GM12878 (cell line): ENCODE measurements at places on chromosomes 1 and 21.

DNA sequence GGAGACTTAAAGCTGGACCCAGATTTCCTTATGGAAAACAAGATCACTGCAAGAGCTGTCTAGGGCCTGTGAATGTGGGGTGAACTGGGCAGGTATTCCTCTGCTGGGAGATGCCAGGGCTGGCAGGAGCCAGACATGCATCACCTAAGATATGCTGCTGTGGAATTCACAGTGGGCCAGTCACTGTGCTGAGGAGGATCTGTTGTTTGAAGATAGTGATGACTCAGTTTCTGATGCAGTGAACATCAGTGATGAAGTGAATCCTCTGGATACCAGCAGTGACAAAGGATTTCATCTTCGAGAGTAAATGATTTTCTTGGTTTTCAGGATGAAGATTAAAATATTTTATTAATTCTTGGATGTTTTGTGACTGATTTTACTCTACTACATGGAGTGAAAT, 29.9 kb upstream of the CAMSAP2 start:
- DNase-seq = no peak

- no peak for DNase-seq
Observed at GRCh38 chr1:161094481-161094880, 3.7 kb upstream of the KLHDC9 start.

DNA sequence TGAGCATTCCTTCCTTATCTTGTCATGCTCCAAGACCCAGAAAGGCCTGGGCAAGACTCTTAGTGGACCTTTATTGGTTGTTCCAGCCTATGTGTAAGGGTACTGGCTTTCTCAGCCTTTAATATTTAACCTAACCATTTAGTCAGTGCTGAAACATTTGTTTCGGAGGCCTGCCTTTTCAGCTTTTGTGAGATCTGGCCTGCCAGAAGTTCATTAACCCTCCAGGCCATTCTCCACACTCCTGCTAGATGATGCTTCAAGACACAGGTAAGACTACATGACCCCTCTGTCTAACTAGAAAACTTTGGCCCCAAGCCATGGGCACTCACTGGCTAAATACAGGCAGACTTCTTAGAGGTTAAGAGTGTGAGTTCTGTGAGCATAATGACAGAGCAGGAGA, 138.4 kb upstream of the ZP4 start:
- DNase-seq = no peak

DNA sequence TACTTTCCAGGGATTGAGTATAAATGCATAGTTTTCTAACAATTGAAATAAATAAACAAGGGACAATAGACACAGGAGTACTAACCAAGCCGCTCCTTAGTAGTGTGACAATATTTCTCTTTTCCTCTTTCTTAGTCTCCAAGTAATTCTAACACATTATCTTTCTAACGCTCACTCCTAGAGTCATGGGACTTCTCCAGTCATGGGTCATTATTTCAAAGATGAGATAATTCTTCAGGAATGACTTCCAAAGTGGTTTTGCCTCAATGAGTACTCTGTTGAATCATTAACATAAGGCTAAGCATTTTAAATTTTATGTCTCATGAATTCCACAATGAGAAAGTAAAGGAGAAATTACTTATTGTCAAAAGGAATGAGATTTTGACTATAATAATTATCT, 605.8 kb upstream of the ADAMTS5 start:
- no peak for DNase-seq

DNA sequence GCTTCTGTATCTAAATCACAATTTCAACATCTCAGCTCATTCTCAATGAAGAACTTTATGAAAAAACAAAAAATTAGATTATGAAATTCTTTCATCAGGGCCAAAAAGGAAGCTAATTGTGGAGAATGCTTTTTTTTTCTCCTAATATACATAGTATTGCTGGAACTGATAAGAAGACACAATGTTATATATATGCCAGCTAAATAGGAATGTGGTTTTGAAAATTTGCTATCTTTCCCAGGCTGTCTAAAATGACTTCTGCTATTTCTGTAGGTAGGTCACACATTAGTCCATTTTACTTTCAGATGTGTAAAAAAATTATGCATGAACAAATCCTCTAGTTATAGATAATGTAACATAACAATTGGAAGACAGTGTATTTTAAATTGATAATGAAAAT, 732.9 kb downstream of the RWDD3 start:
- no peak for DNase-seq

DNA sequence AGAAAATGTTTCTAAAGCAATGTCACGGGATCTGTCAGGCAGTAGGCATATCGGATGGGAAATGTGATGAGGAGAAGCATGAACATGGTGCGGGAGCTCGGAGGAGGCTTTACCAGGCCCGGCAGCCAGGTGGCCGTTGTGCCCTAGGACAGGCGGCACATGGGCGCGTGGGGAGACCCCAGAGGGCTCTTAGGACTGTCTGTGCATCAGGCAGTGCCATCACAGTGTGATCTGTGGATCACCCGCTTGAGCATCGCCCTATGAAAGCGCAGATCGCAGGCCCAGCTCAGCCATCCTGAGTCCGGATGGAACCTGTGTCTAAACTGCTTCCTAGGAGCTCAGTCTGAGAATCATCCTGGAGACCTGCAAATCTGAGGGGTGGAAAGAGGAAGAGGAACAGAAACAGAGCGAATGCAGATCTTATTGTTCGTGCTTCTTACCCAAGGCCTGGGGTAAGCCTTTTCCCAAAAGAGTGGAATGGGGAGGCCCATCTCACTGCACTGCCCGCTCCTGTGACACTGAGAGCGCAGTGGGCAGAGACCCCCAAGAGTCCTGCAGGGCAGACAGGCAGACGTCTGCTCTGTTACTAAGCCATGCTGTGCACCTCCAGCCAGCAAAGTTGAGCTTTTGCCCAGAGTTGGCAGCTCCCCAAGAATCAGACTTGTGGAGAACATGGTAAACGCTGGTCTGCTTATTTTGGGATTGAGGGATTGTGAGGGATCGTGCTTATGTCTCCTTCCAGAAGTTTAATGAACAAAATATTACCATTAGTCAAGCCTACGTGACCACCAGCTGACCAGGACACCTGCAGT, 251.0 kb downstream of the RHOU start:
- DNase-seq = no peak

GRCh38 chr1:20928146-20928545, 141.0 kb upstream of the HP1BP3 start:
- DNase-seq = no peak

DNA sequence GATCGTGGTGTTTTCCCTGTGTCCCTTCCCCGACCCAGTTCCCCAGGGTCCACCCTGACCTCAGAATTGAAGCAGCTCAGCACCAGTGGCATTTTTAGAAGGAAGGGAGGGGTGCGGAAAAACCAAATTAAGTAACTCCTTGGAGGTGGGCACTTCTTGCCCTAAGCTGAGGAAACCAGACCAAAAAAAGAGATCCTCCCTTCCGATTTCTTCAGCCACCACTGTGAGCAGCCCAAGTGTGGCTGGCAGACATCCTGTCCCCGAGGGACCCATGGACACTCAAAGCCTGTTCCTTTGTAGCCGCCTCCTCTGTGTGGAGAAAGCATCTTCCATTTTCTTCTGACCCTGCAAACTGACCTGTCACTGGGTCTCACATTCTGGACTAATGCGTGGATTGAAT, 31.3 kb downstream of the KIRREL1 start:
- DNase-seq = no peak

DNA sequence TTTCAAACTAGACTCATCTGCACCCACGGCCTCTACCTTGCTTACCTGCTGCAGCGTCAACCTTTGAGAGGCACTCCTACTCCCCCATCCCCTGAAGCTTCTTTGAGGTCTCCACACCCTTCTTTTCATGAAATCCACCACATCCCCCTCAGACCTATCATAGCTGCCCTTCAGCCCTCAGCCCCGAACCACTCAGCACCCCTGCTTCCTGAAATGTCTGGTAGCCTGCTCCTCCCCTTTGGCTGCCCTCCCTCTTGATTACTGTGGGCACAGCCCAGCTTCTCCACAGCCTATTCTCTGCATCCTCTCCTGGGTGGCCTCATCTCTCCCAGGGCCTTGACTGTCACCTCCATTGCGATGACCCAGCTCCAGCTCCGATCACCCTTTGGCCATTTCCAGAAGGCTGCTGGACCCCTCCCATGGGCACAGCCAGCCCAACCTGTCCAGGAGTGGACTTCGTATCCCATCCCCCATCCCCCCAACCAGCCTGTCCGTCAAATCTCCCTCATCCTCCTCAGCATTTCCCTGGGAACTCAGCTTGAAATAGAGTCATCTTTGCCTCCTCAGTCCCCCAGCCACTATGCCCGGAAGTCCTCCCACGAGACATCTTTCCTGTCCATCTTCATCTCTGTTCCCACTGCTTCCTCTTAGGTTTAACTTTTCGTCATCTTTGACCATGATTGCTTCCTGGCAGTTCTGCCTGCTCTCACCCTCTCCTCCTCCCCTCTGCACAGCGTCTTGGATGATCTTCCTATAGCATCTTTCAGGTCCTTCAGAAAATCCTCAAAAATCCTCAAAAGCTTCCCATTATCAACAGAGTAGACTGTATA, 6.1 kb upstream of the ADORA1 start:
- no peak for DNase-seq

GRCh38 chr1:175630076-175630475, 113.3 kb downstream of the TNR start:
- DNase-seq = no peak

DNA sequence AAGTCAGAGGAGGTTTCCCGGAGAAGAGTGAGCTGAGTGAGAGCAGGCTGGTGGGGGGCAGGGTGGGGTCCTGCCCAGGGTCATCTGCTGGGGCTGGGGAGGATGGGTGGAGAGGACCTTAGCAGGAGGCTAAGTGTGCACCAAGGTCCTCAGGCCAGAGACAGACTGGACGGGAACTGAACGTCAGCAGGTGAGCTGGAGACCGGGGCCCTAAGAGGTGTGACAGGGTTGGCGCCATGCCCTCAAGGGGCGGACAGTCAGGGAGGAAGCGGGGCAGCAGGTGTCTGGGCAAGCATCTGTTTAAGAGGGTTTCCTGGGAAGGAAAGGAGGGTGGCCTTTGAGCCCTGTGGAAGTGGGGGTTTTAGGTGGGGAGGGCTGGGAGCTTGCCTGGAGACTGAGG, 13.6 kb upstream of the PTPN7 start:
- DNase-seq = no peak

DNA sequence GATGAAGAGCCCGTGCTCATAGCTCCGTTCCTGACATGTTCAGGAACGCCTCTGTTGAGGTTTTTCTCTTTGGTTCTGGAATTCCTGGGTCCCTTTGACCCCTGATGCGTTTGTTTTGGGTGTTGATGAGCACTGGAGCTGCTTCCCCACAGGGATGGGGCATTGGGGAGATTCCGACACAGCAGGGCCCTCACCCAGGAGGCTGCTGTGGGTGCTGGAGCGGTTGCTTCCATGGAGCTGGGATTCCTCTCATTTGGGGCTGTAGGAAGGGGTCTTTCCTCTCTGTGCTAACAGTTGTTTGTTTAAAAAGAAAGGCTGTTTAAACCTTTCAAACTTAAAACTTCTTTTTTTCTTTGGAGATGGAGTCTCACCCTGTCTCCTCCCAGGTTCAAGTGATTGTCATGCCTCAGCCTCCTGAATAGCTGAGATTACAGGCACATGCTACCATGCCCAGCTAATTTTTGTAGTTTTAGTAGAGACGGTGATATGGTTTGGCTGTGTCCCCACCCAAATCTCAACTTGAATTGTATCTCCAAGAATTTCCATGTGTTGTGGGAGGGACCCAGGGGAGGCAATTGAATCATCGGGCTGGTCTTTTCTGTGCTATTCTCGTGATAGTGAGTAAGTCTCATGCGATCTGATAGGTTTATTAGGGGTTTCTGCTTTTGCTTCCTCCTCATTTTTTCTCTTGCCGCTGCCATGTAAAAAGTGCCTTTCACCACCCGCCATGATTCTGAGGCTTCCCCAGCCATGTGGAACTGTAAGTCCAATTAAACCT, 48.9 kb downstream of the SKI start:
- DNase-seq = no peak

DNA sequence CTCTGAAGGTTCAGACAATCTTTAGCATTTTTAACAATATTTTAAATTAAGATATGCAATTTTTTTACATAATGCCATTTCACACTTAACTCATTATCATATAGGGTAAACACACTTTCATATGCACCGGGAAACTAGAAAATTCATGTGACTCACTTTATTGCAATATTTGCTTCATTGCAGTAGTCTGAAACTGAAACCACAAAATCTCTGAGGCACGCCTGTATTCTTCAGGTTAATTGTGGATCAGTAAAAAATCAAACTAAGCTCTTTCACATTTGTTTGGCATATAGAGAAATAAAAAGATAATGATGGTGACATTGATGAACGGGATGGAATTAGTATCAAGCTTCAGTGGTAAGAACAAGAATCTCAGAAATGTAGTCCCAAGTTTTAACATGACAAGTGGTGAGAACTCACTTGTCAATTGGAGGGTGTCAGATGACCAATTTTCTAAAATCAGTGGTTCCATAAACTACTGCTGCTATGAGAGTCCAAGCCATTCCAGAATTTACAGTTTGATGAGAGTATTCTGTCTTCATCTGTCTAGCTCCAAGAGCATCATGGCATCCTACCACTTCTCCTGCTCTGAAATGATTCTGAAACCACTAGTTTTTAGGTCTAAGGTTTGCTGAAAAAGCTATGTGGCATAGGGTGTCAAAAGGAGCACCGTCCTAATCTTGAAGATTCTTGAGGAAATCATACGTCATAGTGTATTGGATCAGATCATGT, 281.0 kb downstream of the PTPRC start:
- DNase-seq = no peak

DNA sequence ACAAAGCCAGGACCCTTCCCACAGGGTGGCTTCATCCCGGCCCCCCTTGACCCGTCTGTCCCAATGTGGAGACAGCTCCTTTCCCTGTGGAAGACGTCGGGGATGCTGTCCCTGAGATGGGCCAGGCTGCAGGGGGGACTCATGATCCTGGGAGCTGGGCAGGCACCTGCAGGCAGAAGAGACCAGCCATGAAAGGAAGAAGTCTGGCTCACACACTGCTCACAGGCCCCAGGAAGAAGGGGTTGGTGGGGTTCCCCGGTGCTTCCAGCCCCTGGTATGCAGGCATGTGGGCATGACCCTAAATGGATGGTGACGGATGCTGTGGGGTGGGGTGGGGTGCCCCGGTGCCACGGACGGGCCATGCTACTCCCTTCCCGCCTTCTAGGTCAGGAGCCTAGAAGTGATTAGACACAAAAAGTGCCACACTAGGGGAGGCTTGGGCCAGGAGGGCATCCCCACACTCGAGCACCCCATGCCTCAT, 8.3 kb downstream of the ACTRT2 start:
- DNase-seq = no peak
